ENCODE measurements at places on chromosomes 7 and 10. TPM values are rescaled to one million over a fixed set of nuclear protein-coding genes. Genes with fewer than 3 reads are reported as not detected.

GARIN1A gene
- total RNA-seq, result 1.8 TPM

NAMPT gene
- total RNA-seq, result 219 TPM

CYP2C19 gene
- total RNA-seq, result not detected

GRCh38 chr7:82358009-82358578, 85.5 kb downstream of the CACNA2D1 start:
- DNase-seq, result no peak

- DNase-seq, result no peak
Measured at GRCh38 chr10:51521605-51522004, 177.8 kb downstream of the CSTF2T start.

Data from Right ventricle myocardium inferior (tissue), 1 donor.